K562 (cell line): ENCODE measurements at places on chromosomes 5 and 9. TPM values are rescaled to one million over a fixed set of nuclear protein-coding genes. Genes with fewer than 3 reads are reported as not detected.

The SUSD3 gene
- 16.9 and 18.7 TPM in 2 replicates for total RNA-seq

The SH2D3C gene
- total RNA-seq, result 0.83 and 0.89 TPM in 2 replicates

The CNTRL gene
- 19.0 and 20.5 TPM in 2 replicates for total RNA-seq

GRCh38 chr5:152146566-152146965 lies 221.9 kb upstream of the GLRA1 start:
- no peak overlapping the region for H3K4me3 ChIP-seq
- H3K27me3 ChIP-seq, result no peaks in the 10 kb centered on the region
- no peaks in the 10 kb centered on the region for H3K36me3 ChIP-seq
- H3K4me1 ChIP-seq, result no peaks in the 10 kb centered on the region
- H3K27ac ChIP-seq, result no peak overlapping the region

- H3K27me3 ChIP-seq, result no peaks in the 10 kb centered on the region
- DNase-seq, result no peak
Measured at GRCh38 chr9:100689635-100690034, 111.8 kb downstream of the CAVIN4 start.

GRCh38 chr9:121294866-121295661 lies 27.1 kb downstream of the GSN start:
- no peak overlapping the region for H3K4me3 ChIP-seq
- DNase-seq, result no peak
- peaks cover 7% of the 10 kb centered on the region; the same call in 2 of the 3 replicates for H3K4me1 ChIP-seq
- H3K27me3 ChIP-seq, result no peaks in the 10 kb centered on the region
- no peak overlapping the region for H3K27ac ChIP-seq
- no peaks in the 10 kb centered on the region for H3K36me3 ChIP-seq

DNA sequence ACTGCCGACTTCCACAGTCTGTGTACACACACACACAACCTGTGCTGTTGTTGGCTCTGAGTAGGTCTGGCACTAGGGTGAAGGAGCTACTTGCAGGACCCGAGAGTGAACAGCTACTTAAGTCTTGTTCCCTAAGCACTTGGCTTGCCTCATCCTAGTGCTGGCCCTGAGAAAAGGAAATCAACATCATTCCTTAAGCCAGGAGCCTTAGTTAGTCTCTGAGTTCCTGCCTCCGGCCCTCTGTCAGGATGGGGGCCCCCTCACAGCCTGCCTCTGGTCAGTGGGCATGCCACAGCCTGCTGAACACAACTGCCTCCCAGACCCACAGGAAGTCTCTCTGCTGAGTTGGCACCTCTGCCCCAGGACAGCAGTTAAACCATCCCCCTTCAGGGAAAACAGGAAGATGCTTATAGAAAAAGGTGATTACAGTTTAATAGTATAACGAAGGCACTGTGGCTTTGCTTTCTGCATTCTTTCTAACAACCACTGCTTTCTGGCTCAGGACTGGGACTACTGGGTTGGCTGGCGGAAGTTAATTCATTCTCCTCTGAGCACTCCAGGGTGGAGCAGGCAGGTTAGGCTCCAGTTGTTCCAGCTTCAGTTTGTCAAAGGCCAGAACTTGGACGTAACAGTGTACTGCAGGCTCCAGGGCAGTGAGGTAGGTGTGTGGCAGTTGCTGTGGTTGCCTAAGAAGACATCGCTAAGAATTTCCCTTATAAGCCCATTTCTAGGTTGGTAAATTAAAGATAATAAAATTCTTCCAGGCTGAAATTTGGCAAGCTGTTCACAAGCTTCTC lies 2.8 kb downstream of the MAMDC2 start:
- H3K36me3 ChIP-seq, result no peaks in the 10 kb centered on the region
- H3K27ac ChIP-seq, result no peak overlapping the region

GRCh38 chr5:145551714-145552113 lies 283.4 kb downstream of the PRELID2 start:
- no peaks in the 10 kb centered on the region for H3K27me3 ChIP-seq
- H3K27ac ChIP-seq, result no peak overlapping the region
- H3K4me3 ChIP-seq, result no peak overlapping the region
- H3K36me3 ChIP-seq, result no peaks in the 10 kb centered on the region
- H3K4me1 ChIP-seq, result no peaks in the 10 kb centered on the region

DNA sequence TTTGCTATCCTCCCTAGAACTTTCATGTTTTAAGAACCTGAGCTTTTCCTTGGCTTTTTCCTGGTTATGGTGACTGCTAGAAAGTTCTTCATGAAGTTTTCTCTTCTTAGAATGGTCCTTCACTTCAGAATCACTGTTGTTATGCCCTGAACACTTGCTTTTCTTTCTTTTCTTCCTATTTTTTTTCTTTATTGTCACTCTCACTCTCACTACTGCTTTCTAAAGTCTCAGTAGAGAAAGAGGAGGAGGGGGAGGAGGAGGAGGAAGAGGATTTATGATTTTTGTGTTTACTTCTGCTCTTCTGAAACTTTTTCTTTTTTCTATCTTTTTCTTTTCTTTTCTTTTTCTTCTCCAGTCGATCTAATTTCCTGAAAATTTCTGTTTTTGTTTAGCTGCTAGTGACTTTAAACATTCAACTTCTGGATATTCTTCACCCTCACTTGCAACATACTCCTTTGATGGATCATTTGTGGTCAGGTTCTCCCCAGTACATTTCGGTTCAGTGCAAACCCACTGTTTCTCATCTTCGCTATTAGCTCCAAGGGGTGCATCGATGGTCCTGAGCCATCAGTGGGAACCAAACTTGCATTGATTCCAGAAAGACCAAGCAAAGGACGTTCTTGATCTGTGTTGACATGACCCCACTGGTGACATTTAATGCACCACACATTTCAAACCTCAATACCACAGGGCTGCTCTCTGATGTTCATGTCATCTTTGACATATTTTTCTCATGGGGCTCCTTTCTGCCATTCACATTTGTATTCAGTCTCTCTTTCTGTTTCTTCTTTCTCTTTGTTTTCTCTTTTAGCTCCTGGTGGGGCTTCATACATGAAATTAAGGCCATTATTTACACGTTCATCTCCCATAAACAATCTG lies 81.6 kb upstream of the HAND1 start:
- no peak overlapping the region for H3K27ac ChIP-seq
- H3K27me3 ChIP-seq, result peaks cover 4% of the 10 kb centered on the region
- no peaks in the 10 kb centered on the region for H3K4me1 ChIP-seq
- no peak for DNase-seq
- no peak overlapping the region for H3K4me3 ChIP-seq

DNA sequence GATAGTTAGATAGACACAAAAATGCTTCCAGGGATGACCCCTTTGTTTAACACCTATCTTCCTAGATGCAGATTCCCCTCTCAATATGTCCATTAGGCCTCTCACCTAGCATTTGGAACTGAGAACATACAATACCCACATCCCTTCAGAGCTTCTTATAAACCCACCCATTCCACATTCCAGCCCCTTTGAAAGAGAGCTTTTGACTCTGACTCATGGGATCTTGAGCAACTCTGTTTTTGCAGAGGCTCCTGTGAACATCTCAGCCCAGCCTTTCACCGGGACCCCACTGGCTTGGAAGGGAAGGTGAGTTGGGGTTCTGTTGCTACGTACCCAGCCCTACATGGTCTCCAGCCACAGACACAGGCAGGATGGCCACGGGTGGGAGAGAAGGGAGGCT lies 195.5 kb downstream of the FRMD3 start:
- no peak for DNase-seq
- no peaks in the 10 kb centered on the region for H3K36me3 ChIP-seq
- H3K27ac ChIP-seq, result no peak overlapping the region
- H3K27me3 ChIP-seq, result no peaks in the 10 kb centered on the region
